ENCODE measurements at places on chromosomes 6 and 20. TPM values are rescaled to one million over a fixed set of nuclear protein-coding genes. Genes with fewer than 3 reads are reported as not detected.
A peak's percentile ranks its signal among the peaks of the same experiment; 100 is the strongest.

- no peak for DNase-seq
Measured at GRCh38 chr6:136036071-136036380, 184.5 kb downstream of the PDE7B start.

DNA sequence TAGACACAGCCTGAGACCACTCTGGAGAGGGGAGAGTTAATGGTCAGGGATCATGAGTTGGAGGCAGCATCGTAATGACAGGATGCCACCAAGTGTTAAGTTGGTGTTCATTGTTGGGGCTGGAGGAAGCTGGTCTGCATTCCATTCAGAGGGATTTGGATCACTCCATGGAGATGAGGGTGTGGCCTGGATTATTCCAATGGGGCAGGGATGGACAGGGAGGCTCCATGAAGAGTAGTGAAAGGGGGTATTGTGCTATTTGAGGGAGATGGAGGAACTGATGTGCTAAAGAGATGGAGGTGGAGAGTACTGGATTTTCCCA is 1.1 kb downstream of the SAPCD1 start:
- DNase-seq, result peak; percentile 71

DNA sequence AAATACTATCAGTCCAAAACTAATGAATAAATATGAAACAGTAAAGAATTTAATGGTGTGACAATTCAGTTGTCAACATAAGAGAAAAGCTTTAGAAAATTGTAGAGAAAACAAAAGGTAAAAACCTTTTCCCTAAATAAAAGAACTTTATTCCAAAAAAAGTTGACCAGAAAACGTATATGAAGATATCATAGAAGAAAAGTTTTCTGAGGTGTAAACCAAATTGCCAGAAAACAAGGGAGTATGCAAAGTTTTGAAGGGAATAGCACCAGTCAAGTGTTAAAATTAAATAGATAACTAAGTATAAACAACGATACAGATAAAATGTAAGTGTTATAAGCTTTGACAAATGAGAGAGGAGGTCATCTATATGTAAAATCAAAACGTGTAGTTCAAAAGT is 104.9 kb downstream of the HIVEP1 start:
- no peak for DNase-seq

DNA sequence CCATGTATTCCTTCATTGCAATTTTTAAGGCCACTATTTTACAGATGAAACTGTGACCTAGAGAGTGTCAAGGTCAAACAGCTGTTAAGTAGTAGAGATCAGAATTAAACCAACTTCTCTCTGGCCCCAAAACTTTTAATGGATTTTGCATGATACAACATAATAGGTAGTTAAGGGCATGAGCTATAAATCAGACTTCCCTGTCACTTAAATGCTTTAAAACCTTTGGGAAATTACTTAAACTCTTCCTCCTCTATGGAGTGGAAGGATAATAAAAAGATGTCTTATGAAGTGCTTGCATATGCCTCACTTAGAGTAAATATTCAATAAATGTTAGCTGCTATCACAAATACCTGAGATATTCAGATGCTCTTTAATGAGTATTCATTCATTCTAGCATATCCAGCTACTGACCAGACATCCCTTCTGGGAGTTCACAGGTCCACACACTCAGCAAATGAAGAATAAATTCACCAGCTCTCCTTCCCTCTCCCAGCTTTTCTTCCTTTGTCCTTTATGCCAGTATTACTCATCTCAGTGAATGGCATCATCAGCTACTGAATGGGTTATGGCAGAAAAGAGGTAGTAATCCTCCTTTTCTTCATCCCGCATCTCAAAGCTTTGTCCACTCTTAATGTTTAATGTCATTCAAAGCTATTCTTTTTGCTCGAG is 36.2 kb downstream of the EYA4 start:
- no peak for DNase-seq

DNA sequence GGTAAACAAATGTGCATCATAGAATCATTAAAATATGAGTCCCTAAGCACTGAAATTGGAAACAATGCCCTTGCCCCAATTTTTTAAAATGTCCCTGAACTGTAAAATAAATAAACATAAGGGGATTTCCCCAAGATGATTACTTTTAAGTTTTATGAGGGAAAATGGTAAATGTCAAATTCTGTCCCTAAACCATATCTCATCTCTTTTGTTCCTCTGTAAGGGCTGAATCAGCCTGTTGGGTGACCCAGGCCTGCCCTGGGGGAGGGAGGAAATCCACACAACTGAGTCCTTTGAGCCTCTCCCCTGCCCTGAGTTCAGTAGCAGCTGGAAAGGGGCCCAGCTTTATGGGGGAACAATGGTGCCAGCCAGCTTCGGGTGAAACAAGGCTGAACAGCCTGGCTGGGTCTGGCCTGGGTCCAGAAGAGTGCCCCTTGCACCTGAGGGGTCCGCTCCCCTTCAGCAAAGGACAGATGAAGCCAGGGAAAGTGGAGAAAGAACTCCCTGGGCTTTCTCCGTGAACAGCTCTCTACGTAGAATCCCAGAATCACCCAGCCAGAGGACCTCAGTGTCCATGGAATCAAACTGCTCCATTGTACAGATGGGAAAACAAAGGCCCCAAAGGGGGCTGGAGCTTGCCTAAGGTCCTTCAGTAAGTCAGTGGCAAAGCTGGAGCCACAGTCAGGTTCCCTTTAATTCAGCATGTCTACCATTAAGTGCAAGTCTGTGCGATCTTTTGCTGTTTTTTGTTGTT is 28.2 kb upstream of the ITCH start:
- DNase-seq, result peak; percentile 74

DNA sequence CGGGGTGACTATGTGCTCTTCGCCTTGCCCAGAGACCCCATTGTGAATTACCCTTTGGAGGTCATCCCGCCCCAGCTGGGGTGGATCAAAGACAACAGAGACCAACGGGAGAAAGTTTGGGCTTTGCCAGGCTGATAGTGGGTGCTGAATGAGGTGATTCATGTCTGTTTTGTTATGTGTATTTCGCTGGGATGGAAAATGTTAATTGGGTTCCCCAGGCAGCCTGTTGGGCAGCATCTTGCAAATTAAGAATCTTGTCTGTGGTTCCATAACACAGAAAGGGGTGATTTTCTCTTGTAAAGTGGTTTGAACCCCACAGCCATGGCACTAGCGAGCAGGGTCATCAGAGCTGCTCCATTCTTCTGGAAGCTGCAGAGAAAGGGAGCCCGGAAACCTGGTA is 63.1 kb upstream of the UNC93A start:
- no peak for DNase-seq

Gene EBF4
- 17.4 TPM for total RNA-seq

Gene CASS4
- 1.3 TPM for total RNA-seq

Gene LCA5
- total RNA-seq, result 13.0 TPM

Gene RAB32
- total RNA-seq, result 18.1 TPM

Gene HLA-DMA
- 11.6 TPM for total RNA-seq

Data from spinal cord (tissue), 10 donors.